ENCODE measurements at places on chromosomes 11 and 22.

DNA sequence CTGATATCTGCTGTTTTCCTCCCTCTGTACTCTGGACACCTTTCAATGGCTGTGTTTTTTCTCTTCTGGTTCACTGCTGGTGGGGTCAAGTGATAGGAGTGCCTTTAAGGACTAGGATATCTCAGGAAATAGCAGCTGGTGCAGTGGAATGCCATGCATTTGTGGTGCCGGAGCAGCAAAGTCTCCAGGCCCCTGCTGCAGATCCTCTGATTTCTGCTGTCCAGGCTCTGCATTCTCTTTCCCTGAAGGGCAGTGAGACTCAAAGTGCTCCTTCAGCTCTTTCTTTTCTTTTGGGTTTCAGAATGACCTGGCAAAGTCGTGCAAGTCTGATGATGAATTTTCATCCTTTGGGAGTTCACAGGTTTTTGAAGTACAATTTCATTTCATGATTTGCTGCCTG lies 774.3 kb downstream of the FAM181B start:
- DNase-seq: peak; percentile 84

DNA sequence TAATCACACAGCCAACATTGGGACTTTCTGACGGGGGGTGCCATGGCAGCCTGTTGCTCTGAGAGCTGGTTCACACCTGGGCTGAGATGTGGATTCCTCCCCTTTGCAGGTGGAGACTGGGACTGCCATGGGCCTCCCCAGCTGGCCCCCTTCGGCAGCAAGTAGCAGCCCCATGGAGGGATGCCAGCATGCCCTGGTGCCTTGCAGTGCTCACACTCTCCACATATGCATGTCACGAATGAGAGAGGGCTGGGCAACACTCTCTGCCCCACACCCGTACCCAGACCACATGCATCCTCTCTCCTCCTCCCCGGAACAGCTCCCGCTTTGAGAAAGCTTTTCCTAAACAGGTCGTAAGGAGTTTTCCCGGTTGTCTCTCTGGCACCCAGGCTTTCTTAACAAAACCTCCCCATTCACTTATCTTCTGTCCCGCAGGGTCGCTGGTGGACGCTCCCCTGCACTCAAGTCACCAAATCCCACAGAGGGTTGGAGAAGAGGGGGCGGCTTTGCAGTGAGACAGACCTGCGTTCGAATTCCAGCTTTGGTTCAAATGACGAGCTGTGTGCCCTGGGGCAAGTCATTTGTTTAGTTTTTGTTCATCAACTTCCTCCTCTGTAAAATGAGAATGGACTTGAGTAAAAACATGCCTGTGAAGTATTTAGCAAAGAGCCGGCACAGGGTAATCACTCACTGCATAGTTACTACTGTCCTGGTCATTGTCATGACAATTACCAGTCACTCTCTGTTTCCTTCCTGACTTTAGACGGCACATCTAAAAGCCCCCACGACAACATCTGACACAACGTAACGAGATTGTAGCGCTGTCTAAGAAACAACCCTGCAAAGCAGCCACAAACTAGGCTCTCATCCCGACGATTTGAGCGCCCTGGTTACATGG lies 231.3 kb upstream of the B3GAT1 start:
- DNase-seq: no peak

GRCh38 chr11:61384271-61385242 lies 7.8 kb upstream of the TMEM216 start:
- peak; percentile 70 for DNase-seq

GRCh38 chr11:10329356-10329755 lies 24.5 kb downstream of the ADM start:
- DNase-seq: no peak

DNA sequence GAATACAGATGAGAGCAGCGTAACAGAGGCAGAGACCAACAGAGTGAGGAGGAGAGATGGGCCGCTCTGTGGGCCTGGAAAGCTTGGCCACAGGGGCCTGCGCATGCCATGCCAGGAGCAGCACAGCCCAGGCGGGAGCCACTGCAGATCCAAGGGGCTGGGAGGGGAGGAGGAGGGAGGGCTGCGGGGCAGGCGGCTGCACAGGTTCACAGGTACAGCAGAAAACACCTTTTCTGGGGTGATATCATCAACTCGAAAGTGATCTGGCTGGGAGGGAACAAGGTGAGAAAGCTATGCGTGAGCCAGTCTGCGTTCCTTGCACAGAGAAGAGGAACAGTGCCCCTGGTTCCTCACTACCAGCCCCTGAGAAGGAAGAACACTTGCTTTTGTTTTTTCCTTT lies 14.8 kb downstream of the VPS37C start:
- no peak for DNase-seq

DNA sequence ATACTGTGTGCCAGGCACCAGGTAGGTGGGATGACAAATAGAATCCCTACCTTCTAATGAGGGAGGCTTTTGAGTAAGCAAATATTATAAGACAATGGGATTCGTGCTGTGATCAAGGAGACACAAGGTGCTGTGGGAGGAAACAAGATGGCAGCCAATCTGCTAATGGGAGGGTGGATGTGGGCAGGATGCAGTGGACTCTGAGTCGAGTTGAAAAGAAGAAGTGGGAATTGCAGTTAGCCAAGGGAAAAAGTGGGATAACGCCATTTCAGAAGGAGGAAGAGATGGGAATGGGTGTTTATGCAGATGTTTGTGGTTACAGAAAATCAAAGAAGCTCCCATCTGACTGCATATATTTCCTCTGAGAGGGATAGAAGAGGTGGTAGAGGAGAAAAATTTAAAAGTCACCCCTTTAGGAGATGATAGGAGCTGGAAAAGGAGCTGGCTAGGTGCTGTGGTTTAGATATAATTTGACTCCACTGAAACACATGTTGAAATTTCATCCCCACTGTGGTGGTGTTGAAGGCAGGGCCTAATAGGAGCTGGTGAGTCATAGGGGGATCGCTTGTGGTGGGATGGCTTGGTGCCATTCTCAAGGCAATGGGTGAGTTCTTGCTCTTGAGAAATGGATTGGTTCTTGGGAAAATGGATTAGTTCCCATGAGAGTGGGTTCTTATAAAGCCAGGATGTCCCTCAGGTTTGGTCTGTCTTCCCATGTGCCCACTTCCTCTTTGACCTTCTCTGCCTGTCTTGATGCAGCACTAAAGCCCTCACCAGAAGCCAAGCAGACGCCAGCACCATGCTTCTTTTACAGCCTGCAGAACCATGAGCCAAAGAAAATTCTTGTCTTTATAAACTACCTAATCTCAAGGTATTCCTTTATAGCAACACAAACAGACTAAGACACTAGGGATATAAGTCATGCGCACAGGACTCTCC lies 30.0 kb upstream of the POU2AF1 start:
- DNase-seq: no peak

GRCh38 chr11:14079011-14079410 lies 116.5 kb downstream of the SPON1 start:
- no peak for DNase-seq

- DNase-seq: no peak
These were observed 1.5 kb upstream of the BAIAP2L2 start for GRCh38 chr22:38111925-38112355.

DNA sequence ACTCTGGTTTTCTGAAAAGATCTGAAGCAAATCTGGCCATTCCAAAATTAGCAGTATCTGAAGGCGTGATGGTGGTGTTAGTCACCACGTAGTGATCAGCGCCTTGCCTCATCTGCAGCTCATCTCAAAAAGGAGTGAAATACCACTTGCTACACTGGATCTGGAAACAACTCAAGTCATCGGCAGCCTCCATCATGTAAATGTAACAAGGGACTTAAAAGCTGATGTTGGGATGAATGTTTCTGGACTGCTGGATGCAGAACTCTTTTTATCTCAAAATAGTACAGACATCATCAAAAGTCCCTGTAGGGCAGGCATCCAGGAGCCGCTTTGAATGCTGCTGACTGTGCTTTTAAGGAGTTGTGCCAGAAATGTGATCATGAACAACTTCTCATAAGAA lies 14.1 kb upstream of the APLP2 start:
- DNase-seq: no peak

GRCh38 chr22:32165681-32166080 lies 6.6 kb upstream of the C22orf42 start:
- DNase-seq: no peak

- DNase-seq: no peak
These were observed 5.3 kb downstream of the TIRAP start for GRCh38 chr11:126288237-126288636.

DNA sequence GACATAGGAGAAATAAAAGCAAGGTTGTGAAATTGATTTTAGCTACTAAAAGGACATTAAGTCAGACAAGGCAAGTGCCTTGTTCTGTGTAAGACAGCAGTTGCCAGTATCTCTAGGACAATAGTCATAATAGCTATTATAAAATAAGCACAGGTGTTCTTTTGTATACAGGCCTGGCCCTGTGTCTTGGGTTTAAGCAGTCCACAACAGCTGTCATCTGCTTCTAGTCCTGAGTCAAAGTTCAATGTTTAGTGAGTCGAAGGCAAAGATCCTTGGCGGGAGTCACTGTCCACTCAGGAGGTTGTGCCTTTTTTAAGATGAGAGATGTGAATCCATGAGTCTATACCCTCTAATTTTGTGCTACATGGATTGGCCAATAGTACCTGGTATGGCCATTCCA lies 79.5 kb downstream of the SC5D start:
- DNase-seq: no peak

DNA sequence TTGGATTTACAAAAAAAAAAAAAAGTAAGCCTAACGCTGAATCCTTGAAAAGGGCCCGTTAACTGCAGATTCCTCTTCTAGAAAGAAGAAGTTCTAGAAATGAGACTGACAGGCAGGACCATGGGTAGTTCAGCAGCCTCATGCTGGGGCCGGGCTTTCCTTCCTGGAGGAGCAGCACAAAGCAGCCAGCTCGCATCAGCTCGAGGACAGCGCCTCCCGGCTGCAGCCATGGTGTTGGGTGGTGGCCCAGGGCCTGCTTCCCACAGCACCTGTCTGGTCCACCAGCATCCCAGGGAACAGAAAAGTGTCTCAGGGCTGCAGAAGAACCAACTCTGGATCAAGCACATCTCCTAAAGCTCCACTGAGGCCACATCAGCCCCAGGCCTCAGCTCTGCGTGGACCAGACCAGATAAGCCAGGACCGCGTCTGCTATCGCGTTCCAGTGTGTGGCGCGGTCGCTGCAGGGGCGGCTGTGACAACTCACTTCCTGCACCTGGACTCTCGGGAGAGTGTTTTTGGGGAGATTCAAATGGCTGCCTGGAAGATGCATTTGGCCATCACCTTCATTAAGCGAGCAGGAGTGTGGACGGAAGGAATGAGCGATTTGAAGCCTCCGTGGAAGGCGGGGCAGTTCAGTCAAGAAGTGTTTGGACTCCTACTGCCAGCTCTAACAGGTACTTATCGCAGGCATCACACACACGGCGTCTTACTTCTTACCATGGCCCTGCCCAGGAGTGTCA lies 53.5 kb downstream of the MYH9 start:
- DNase-seq: peak; percentile 78

GRCh38 chr11:130510407-130511006 lies 62.1 kb downstream of the ADAMTS15 start:
- no peak for DNase-seq

DNA sequence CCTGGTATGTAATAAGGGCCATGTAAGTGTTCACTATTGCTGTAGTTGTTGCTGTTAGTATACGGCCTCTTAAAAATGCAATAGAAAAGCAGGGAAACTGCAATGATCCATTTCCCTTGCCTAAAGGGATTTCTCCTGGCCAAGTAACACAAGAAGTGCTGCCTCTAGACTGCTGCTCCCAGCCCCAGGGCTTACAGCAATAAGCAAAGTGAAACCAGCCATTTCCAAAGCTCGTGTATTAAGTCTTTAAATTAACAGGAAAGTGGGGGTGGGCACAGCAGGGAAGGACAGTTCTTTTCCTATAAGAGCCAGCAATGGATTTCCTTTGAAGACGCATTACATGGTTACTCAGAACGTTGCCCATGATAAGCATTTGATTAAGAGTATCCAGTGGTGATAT lies 36.9 kb upstream of the WT1 start:
- no peak for DNase-seq

DNA sequence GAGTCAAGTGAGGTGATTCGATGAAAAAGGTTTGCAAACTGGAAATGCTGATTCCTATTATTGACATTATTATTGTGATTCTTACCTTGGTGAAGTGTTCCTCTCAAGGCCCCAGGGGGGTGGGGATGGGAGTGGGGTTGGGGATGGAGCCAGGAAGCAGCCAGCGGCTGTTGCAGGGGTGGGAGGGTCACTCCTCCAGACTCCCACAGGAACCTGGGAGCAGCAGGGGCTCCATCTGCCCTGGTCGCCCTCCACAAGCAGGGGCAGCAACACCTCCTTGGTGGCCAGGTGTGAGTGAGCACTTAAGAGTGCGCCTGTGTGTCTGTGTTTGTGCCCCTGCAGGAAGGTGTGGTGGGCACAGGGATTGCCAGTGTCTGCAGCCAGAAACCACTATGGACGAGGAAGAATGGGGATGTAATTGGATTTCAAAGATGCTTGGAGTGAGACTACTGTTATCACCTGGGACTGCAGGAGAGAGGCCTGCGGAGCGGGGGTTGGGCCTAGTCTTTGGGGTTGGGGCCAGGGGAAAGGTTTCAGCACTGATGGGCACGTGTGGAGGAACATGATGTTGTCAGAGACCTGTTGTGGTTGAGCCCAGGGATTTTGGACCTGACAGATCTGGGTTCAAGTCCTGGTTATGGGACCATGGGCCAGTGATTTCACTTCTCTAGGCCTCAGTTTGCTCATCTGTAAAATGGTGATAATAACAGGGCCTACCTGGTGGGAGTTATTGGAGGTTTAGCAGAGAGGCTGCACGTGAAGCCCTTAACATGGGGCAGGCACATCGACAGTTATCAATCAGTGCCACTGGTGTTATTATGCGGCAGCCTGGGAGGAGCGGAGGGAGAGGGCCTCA lies 3.6 kb upstream of the TP53I11 start:
- DNase-seq: peak; percentile 72

DNA sequence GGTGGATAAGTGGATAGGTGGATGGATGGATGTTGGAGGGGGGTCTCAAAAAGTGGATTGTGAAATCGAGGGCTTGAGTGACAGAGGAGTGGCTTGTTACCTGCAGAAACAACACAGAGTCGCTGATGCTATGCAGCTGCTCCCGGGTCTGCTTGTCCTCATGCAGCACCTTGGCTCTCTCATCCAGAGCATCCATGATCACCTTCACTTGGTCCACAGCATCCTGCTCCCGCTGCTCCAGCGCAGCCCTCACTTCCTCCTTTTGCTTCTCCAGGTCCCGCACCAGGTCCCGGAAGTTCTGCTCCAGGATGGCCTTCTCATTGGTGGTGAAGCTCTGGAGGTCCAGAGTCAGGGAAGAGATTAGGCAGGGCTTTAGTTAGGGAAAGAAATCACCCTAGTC lies 10.7 kb downstream of the TRIM29 start:
- no peak for DNase-seq

DNA sequence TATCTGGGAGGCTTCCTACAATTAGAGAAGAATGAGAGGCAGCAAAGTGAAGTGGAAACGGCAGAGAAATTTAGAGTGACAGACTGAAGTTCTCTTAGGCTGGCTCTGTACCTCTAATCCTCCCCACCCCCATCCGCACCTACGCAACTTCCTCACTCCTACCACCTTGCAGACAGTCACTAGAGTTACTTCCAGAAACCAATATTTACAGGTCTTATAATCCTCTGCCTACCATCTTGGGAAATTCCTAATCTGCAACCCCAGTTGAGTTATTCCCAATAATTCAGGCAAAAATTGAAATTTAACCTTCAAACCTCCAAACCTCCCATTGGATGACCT lies 71.7 kb downstream of the PAK1 start:
- DNase-seq: no peak
